Femur (tissue), 1 donor: ENCODE measurements at places on chromosomes 2 and 18.

- DNase-seq: no peak
These were observed 295.1 kb downstream of the ASXL3 start for GRCh38 chr18:33873112-33873511.

- peak; percentile 50 for DNase-seq
These were observed at the start of gene FBLN7 for GRCh38 chr2:112138159-112139032. TSS of gene FBLN7 (plus strand) at chr2:112138385. CDS start at chr2:112138656, 271 bp downstream.

DNA sequence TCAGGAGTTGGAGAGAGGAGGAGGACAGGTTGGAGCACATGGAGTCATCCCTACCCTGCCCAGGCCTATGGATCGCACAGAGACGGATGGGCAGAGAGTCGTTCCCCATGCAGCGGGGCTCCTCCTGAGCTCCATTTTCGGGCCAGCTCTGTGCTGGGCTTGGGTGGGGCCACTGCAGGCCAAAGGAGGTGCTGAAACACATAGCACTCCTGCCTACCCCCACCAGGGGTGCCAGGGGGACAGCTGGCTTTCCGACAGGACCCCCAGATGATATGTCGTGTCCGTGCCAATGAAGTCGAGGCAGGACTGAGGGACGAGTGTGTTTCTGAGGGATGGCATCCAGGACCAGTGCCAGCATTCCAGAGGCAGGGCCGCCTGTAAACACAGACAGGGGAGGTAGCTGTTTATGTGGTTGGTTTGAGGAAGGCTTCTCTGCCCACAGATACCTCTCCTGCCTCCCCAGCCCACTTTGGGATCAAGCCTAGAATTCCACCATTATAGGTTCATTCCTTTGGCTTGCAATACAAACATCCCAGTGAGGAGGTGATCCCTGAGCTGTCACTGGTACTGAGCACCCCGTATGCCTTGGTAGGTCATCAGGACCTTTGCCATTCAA, 116.6 kb downstream of the GLI2 start:
- DNase-seq: no peak

DNA sequence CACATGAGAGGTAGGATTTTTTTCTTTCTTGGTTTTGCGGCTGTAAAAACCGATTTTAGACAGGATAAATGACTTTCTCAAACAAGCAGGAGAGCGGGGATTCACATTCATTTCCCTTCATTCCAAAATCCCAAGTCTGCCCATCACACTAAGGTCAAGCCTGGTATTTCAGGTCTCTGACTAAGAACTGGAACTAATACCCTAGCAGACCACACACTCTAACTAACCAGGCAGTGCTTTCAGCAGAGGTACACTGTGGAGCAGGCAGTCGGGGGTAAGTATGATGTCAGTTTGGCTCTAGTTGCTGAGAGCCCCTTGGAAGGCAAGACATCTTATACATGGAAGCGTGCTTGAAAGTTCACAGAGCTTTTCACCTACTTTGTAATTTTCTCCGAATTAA, 128.1 kb upstream of the LHCGR start:
- DNase-seq: no peak

DNA sequence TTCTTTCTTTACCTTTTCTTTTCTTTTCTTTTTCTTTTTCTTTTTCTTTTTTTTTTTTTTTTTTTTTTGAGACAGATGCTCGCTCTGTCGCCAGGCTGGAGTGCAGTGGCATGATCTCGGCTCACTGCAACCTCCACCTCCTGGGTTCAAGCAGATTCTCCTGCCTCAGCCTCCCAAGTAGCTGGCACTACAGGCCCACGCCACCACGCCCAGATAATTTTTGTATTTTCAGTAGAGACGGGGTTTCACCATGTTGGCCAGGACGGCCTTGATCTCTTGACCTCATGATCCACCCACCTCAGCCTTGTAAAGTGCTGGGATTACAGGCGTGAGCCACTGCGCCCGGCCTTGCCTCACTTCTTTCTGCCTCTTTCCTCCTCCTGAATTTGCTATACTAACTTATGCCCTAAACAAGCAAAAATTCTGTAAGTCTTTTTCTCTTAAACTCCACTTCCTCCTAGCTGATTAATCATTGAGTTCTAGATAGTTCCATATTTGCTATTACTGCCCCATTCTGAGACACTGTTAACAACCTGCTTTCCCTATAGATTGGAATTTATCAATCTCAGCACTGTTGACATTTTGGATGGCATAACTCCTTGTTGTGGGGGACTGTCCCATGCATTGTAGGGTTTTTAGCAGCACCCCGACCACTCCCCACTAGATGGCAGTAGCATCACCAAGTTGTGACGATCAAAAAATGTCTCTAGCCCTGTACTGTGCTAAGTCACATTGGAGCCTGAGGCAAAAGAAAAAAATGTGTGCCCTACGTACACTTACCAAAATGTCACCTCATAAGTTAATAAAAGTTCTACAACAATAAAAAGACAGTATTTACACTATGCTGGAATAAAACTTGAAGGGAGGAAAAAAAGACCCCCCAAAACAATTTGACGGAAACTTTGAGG, 16.4 kb upstream of the THADA start:
- DNase-seq: peak; percentile 80

DNA sequence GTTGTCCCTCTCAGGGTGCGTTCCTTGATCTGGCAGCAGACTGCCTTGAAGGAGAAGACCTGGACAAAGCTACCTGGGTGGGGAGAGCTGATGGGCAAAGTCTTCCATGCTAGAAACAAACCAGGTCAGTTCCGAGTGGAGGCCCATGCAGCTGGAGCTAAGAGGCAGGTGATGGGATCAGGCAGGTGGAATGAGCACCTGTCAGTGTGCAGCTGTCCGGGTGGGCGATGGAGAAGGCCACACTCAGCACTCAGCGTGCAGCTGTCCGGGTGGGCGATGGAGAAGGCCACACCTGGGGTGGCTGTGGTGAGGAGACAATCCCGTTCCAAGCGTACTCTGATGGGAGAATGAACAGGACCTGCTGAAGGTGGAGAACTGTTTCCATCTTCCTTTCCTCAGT, 237.3 kb upstream of the MYT1L start:
- no peak for DNase-seq

- no peak for DNase-seq
These were observed 13.9 kb upstream of the D2HGDH start for GRCh38 chr2:241720560-241720959.

- no peak for DNase-seq
These were observed 99.1 kb upstream of the ARHGAP15 start for GRCh38 chr2:143030127-143030526.

DNA sequence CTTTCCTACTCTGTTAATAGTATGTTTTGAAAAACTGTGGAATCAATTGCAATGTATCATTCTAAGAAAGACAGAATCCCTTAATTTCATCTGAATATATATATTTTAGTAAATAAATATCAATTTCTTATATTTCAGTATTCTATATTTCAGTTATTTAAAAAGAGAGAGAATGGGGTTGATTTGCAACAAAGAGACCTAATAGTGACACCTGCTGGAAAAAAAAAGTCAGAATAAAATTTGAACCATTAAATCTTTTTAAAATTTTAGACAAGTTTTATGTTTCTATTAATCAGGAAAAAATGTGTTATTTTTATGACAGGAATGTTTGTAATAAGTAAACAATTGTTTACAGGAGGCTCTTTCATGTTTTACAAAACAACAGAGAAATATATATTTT, 20.7 kb upstream of the CCNT2 start:
- DNase-seq: no peak

DNA sequence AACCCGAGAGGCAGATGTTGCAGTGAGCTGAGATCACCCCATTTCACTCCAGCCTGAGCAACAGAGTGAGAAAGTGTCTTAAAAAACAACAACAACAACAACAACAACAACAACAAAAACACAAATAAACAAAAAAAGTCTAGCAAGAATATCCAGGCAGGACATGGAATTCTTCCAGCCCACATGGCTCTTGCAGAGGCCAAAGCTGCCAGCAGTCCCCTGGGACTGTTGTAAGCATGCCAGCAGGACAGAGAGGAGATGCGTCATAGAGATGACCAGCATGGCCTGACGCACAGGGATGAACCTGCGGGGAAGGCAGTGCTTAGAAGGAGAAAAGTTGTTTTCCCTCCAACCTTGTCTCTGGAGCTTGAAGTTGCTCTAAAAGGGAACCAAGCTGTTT, 182.3 kb upstream of the PGAP1 start:
- DNase-seq: peak; percentile 53

GRCh38 chr2:8303322-8303832, 378.5 kb upstream of the ID2 start:
- peak; percentile 72 for DNase-seq

DNA sequence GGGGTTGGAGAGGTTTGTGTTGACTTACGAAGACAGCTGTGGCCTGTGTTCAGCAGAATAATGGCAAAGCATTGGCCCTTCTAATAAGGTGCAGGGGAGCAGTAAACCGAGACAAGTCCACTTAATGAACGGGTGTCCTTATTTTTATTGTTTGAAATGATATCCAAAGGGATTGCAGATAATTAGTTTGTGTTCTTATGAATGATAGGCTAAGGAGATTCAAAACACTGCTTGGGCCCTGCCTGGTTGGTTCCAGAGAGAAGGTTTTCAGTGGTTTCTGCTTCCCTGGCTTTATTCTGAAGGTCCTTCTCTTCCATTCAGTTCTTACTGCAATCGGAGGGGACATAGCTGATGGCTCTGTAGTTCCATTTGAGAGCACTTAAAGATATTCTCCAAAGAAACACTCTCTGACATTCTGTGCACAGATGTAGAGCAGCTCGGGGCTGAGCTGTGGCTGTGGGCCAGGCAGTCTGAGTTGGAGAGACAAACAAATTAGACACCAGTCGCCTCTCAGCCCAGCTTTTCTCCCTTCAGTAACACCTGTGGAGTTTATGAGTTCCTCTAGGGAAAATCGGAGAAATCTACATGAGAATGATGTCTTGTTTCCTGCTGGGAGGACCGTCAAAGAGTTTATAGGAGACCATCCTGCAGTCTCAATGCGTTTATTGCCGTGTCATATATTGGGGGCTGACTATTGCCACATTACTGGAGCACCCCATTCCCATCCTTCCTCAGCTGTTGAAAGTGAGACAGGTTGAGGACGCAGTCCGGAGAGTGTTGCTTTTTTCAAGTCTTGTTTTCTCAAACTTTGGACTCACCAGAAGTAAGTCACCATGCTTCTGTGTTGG, 6.5 kb downstream of the GREB1 start:
- DNase-seq: peak; percentile 46

DNA sequence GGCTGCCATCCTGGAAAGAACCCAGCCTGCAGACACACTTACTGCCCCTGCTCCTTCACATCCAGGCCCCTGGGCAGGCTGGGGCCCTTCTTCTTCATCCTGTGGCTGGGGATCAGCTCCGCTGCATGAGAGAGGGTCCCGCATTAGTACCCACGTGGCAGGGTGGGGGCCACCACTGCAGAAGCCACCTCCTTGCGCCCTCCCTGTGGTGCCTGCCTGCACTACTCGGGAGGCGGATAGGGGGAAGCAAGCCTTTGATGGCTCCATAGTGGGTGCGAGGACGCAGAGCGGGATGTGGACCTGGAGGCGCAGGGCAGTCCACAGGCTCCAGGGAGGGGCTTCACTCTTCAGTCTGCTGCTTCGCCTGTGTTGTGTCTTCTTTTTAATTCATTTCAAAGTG, 46.7 kb downstream of the GPC1 start:
- DNase-seq: no peak

GRCh38 chr18:61755555-61755954, 137.3 kb downstream of the RNF152 start:
- no peak for DNase-seq

GRCh38 chr2:232235716-232236115, 142.8 kb upstream of the ALPP start:
- no peak for DNase-seq

- no peak for DNase-seq
These were observed 2.5 kb upstream of the KYNU start for GRCh38 chr2:142875010-142875409.

DNA sequence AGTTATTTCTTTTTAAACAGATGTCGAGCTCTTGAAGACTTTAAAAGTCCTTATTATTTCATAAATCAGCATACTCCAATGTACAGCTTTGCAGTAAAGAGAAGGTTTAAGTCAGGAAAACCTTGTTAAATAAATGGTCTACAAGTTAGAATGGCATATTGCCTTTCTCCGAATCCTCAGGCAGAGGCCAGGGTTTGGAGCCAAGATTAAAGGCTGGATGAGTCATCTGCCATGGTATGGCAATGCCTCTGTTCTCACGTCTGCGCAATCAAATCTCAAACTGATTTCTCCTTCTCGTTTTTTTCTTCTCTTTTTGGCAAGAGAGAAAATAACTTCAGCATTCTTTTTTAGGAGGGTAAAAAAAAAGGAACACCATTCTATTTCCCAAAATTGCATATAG, 5.6 kb upstream of the KCNJ3 start:
- no peak for DNase-seq

DNA sequence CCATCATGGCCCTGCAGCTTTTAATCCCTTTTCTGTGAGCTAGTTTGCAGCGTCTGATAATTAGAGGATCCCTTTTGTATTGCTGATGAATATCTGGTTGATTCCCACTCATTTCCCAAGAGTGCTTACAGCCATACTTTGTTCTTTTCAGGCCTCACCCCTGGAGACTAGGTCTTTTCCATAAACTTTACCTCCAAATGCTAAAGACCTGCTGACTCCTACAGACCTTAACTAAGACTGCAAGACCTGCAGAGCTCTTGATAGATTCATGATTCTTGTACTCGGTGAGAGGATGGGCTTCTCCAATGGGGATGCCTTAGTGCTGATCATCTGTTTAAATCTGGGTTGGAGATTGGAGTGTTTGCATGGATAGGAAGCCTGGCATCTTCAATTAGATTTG, 33.1 kb upstream of the DYNAP start:
- DNase-seq: no peak

DNA sequence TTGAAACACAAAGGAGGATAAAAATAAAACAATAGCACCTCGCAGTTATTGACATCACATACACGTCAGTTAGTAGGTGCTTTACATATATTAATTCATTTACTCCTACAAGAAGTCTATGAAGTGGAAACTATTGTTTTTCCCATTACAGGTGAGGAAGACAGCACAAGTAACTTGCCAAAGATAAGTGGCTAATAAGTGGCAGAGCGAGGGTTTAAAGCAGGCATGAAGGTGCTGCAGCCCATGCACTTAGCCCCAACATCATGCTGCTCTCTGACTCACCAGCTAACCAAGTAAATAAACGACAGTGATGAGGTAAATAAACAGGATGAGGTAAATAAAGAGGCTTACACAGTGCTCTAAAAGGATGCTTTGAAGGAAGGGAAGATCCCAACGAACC, 498.6 kb upstream of the ZEB2 start:
- no peak for DNase-seq

GRCh38 chr18:26133652-26134051, at the start of gene PSMA8:
TSS of gene PSMA8 (plus strand) at chr18:26133869. CDS start at chr18:26133966, 97 bp downstream.
- no peak for DNase-seq

GRCh38 chr2:64283641-64284361, 139.6 kb upstream of the PELI1 start:
- DNase-seq: no peak

GRCh38 chr2:126041391-126042047, 614.4 kb upstream of the GYPC start:
- no peak for DNase-seq

DNA sequence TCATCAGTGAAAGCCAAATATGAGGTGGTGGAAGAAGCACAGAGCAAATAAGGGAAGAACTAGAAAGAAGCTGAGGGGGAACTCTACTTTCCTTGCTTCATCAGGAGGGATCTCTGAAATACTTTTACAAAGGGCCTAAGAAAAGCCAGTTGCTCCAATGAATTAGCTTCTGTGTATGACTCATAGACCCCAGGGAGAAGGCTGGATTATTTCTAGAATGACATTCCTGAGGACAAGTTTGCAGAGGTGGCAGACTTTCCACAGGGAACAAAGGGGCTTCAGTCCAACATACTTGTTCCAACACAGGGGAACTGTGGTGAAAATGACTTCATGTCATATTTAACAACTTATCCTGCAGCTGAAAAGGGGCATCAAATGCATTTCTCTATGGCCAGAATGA, 29.0 kb downstream of the DOK1 start:
- DNase-seq: no peak

- DNase-seq: no peak
These were observed 23.7 kb downstream of the LBH start for GRCh38 chr2:30255026-30255425.
